Activated CD4-positive, alpha-beta T cell treated with anti-CD3 and anti-CD28 coated beads, Interleukin-2, amount 50 U/mL, for 16 hours (primary cell): ENCODE measurements at places on chromosomes 6 and 20.

DNA sequence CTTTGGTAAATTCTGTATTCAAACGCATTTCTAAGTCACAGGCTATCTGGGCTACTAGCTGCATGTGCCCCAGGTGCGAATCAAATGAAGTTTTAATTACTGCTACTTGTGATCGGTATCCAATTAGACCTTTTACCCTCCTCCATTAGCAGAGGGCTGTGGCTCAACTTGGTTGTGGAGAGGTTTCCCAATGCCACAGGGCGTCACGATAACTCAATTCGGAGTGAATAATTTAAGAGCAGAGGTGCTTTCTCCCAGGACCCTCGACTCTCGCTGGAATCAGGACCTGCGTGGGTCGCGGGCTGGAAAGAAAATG, 640 bp downstream of the SAYSD1 start:
- no peak for DNase-seq

GRCh38 chr6:35267446-35267845, 7.9 kb downstream of the ZNF76 start:
- no peak for DNase-seq

DNA sequence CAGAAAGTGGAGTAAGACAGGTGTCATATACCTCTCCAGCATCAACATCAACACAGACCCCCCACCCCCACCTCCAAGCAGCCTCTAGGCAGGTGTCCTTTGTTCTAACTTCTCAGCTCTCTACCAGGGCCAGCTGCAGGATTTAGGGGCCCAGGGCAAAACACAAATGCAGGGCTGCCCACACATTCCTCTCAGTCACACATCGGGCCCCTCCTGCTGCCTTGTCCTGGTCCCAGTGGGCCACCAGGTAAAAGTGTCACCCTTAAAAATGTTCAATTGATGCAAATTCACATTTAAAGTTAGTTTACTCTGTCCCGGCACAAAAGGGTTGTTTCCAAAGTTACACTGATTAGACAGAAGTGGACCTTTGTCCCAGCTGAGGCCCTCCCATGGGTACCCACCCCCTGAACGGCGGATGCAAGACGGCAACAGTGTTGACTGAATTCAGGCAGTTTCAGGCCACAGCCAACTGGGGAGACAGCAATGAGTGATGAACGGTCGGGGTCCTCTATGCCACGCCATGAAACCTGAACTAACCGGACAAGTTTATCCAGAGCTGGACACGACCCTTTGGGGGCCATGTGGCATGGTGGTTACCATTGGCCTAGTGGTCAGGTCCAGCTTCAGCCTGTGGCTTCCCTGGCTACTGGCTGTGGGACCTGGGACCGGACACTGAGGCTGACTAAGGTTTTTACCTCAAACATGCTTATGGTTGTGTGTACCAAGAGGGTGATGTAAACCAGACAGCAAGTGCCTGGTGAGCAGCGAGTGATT, 52.2 kb upstream of the UNC93A start:
- DNase-seq, result no peak

DNA sequence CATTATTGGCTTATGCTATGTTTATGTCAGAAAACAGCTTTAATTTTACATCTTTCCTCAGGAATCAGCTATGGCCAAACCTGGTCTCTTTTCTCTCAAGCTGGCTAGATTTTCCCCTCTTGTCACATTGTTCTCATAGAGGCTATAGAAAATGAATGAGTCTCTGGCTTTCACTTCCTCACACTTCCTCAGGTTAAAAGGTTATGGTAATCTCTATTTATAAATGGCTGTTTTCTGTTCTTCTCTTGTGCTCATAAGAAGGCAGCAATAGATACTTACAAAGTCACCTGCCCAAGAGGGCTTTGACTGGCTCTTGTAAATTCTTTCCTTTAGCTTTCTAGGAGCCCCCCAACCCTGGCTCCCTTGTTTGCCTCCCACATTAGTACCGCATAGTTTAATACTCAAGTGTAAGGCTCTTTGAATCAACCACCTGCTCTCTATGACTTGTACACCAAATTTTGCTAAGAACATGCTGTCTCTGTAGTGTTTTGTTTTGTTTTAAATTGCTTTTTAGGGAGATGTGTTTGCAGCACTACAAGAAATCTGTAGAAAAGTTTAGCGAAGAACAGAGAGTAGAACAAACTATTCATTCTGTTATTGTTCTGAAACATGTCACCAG, 897.4 kb upstream of the CITED2 start:
- no peak for DNase-seq

DNA sequence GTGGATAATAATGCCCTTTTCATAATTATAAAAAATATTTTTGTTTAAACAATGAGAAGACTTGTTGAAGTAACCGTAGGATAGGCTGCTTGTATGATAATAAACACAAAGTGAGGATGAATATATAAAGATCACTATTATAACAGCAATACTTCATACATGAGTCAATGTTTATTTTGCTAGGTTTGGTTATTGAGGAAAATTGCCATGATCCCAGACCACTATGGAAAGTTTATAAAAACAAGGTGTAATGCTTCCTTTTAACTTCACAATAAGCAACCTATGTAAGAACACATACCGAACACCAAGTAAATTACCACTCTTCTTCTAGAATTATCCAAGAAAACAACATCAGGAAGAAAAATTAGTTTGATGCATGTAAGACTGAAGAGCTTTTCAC, 495.3 kb upstream of the RNF217 start:
- no peak for DNase-seq

DNA sequence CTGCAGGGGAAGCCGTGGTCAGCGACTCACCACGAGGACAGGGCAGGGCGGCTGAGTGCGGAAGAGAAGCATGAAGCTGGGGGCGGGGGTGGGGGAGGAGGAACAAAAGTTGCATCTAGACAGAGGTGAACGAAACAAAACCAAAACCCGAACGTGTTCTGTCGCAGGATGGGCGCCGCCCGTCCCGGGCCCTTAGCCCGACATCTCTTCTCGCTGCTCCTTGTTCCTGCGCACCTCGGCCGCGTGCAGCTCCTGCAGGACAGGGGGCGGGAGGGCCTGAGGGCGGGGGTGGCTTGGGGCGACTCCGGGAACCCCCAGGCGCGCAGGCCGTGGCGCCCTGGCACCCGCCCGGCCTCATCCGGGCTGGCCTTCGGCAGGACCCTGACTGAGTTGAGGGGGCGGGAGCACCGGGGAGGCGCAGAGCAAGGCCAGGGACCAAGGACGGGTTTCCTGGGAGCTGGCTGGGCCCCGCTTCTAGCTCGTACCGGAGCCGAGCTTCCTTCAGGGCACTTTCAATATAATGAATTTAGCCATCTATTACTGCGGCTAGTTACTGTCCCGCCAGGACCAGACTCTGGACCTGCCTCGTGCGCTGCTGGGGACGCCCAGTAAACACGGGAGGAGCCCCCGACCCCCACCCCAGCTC, 12.0 kb downstream of the STMN3 start:
- DNase-seq, result peak; percentile 61

GRCh38 chr6:164086076-164086887, 671.8 kb downstream of the QKI start:
- DNase-seq, result no peak

GRCh38 chr20:60050193-60050947, 92.1 kb downstream of the CDH26 start:
- DNase-seq, result no peak

DNA sequence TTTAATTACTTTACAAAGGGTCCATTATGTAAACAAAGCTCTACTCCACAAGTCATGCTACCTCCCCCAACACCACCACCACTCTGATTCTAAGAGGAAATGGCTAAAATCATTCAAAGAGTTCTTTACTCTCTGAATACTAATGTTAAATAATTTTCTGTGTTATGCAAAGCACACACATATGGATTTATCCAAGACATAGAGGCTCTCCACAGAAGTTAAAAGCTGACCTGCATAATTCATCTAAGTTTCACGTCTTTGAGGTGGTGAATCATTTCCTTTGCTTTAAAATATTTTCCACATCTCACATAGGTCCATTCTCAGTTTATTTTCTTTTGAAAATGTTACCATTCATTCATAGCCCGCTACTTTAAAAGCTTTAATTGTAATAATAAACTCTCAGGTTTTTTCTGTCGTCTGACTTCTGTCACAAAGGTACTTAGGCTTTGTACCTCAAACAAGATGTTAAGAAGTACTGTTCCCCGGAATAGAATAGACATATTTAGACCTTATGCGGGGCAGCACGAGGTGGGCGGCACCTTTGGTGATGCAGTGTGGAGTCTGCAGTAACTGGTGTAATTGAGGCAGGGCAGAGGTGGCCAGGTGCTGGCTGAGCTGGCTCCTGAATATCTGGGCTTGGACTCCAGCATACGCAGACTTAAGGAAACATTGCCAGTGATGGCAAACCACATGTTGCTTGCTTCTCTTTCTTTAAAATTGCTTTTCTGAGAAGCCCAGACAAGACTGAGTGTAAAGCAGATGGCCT, 55.8 kb downstream of the KIF6 start:
- no peak for DNase-seq

- peak; percentile 26 for DNase-seq
These were observed 45.8 kb downstream of the TBC1D7 start for GRCh38 chr6:13282393-13283069.

DNA sequence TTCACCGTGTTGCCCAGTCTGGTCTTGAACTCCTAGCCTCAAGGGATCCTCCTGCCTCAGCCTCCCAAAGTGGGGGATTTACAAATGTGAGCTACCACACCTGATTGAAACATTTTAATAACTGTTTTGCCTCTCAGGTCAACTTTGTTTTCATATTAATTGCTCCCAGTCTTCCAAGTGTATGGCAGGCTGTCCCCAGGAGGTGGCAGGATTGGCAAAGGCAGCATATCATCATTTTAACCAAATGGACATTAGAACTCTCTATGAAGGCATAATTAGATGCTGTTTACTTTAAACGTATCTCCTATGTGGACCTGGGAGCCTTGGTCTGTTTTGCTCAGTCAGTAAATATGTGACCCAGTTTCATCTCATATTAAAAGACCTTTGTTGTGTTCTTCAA, 59.2 kb upstream of the CSE1L start:
- no peak for DNase-seq

- no peak for DNase-seq
These were observed 2.2 kb downstream of the NKX2-4 start for GRCh38 chr20:21395051-21395665.

- DNase-seq, result no peak
These were observed 318.8 kb downstream of the ZFAND3 start for GRCh38 chr6:38138374-38138773.

DNA sequence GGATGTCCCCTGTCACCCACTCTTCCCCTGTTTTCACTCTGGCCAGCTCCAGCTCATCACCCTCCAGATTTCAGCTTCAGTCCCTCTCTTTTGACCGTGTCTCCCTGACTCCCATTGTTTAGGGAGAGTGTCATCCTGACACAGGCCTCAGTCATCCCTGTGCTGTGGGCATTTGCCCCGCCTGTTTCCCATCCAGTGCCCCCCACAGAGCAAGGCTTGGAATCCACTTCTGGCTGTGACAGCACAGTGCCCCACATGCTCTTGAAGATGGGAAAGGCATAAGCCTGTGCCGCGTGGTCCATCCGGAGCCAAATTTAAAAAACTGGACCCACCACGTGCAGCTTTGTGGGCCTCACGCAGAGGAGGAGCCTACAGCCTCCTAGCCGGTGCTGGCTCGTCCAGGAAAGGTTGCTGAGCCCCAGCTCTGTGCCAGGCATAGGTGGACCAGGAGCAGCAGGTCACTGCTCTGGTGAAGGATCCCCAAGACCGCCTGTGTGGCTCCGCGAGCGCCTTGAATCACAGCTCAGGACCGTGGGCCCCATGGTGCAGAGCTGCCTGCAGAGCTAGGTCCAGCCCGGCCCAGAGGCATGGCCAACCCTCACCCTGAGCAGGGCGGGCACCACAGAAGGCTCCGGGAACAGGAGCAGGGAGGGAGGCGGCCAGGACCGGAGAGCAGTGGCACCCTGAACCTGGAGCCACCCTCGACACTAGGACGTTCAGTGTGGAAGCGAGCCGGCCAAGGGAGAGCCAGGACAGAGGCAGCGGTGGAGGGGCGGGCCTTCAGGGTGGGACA, 172.8 kb downstream of the CDH4 start:
- no peak for DNase-seq
